ENCODE measurements at places on chromosomes 4 and X.

GRCh38 chrX:30786374-30786773 is 102.7 kb downstream of the TAB3 start:
- no peak for DNase-seq

- DNase-seq, result no peak
These were observed 8.8 kb downstream of the PPM1K start for GRCh38 chr4:88275516-88275915.

- no peak for DNase-seq
These were observed 136.0 kb downstream of the GABRB1 start for GRCh38 chr4:47167081-47168035.

DNA sequence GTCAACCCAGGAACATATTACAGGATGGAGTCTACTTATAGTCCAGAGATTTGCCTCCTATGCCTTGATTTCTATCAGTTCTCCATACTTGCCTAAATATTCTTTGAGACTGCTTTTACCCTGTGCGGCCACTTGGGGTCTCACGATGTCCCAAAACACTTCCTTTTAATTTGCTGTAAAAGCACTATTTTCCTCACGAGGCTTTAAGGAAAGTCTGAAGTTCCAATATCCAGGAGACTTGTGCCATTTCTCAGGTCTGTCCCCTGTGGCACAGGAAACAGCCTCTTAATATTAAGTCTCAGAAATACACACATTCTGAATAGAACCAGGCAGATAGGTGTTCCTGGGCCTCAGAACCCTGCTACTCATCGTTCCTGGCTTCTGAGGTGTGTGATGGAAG is 142.9 kb downstream of the TMEM164 start:
- DNase-seq, result no peak

DNA sequence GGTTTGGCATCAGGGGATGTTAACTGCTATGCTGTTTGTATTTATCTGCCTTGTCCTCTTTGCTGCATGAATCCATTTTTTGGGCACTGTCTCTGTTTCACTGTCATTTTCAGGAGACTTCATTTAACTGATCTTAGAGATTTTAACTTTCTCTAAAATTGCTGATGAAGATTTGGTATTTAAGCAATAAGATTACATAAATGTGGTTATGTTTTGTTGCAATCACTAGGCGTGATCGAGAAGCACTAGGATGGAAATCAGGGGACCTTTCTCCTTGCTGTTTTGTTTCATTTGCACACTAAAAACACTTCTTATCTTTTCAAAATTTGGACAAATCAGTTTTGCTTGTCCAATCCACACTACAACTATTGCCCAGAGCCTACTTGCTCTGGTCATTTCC is 15.4 kb downstream of the CXCL2 start:
- DNase-seq, result no peak
